ENCODE measurements at places on chromosomes 16 and 17. TPM values are rescaled to one million over a fixed set of nuclear protein-coding genes. Genes with fewer than 3 reads are reported as not detected.

The EIF3CL gene
- polyA plus RNA-seq = 1.5 TPM

The TEKT5 gene
- not detected for polyA plus RNA-seq

The FADS6 gene
- polyA plus RNA-seq = not detected

The ACAP1 gene
- polyA plus RNA-seq = 15.7 TPM

- H3K4me3 ChIP-seq = no peak overlapping the region
- no peaks in the 10 kb centered on the region for H3K4me1 ChIP-seq
- no peak overlapping the region for H3K27ac ChIP-seq
- peak; percentile 86 for DNase-seq
- H3K36me3 ChIP-seq = no peaks in the 10 kb centered on the region
Measured at GRCh38 chr17:65092262-65092661, 35.7 kb upstream of the GNA13 start.

DNA sequence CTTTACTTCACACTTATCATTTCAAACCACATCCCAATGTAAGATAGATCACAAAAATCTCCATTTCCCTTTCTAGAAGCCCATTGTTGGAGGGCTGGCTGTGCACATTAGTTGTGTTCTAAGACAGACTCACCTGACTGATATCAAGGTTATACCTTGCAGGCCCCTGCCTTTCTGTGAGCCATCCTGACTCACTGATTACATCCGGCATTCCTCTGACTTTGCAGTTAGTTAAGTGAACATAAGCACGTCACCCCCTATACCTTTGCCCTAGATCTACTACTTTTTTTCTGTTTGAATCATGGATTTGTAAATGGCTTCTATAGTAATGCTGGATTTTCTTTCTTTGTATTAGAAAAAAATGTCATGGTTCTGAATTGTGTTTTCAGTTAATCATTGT lies 78.3 kb downstream of the TANGO6 start:
- H3K27me3 ChIP-seq = no peaks in the 10 kb centered on the region
- H3K4me3 ChIP-seq = no peak overlapping the region
- H3K36me3 ChIP-seq = no peaks in the 10 kb centered on the region
- no peak for DNase-seq

DNA sequence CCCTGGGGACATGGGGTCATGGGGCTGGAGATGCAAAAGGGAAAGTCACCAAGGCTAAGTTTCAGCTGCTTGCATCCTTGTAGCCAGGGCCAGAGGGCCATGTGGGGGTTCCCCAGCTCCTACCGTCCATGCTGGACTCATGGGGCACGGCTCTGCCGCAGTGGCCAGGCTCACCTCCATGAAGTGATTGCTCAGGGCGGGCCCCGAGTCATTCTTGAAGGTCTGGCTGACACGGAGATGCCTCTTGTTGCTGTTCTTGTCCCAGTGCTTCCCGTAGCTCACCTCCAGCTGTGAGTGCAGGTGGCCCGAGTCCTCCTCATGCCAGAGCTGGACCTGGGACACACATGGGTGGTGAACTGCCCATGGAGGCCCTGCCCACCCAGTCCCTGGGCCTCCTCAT lies 114.5 kb downstream of the RMI2 start:
- no peak for DNase-seq
- no peak overlapping the region for H3K4me3 ChIP-seq
- H3K36me3 ChIP-seq = no peaks in the 10 kb centered on the region
- H3K27me3 ChIP-seq = no peaks in the 10 kb centered on the region
- no peaks in the 10 kb centered on the region for H3K4me1 ChIP-seq

- 0 out of 2 replicates have a peak, but pooled peaks cover 3% of the 10 kb centered on the region for H3K27me3 ChIP-seq
- peak; percentile 78 for DNase-seq
- no peak overlapping the region for H3K27ac ChIP-seq
- peak overlapping the region; percentile 73 for H3K4me3 ChIP-seq
Measured at GRCh38 chr17:49576088-49576916, 631 bp downstream of the NXPH3 start.

DNA sequence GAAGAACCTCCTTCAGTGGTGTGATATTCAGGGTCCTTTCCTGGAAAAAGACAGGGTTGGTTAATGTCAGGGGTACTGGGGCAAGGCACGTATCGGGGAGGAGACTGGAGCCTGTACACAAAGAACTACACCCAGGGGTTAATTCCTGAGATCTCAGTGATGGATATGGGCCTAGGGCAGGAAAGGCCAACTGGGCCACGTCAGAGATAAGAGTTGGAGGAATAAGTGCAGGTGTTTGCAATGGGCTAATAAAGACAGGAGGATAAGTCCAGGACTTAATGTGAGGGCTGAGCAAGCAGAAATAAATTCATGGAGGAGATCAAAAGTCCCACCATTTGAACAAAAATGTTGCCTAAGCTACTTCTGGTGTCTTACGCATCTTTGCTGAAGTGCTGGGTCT lies 10.4 kb upstream of the HERPUD1 start:
- H3K4me1 ChIP-seq = no peaks in the 10 kb centered on the region
- H3K4me3 ChIP-seq = no peak overlapping the region
- 0 out of 2 replicates have a peak, but pooled peaks cover 7% of the 10 kb centered on the region for H3K27me3 ChIP-seq
- no peaks in the 10 kb centered on the region for H3K36me3 ChIP-seq
- DNase-seq = no peak

GRCh38 chr17:63700528-63701455 lies 867 bp upstream of the LIMD2 start:
- H3K27me3 ChIP-seq = no peaks in the 10 kb centered on the region
- peak; percentile 79 for DNase-seq
- H3K4me1 ChIP-seq = 0 out of 2 replicates have a peak, but pooled peaks cover 4% of the 10 kb centered on the region
- H3K4me3 ChIP-seq = peak overlapping the region; percentile 62
- no peaks in the 10 kb centered on the region for H3K36me3 ChIP-seq

DNA sequence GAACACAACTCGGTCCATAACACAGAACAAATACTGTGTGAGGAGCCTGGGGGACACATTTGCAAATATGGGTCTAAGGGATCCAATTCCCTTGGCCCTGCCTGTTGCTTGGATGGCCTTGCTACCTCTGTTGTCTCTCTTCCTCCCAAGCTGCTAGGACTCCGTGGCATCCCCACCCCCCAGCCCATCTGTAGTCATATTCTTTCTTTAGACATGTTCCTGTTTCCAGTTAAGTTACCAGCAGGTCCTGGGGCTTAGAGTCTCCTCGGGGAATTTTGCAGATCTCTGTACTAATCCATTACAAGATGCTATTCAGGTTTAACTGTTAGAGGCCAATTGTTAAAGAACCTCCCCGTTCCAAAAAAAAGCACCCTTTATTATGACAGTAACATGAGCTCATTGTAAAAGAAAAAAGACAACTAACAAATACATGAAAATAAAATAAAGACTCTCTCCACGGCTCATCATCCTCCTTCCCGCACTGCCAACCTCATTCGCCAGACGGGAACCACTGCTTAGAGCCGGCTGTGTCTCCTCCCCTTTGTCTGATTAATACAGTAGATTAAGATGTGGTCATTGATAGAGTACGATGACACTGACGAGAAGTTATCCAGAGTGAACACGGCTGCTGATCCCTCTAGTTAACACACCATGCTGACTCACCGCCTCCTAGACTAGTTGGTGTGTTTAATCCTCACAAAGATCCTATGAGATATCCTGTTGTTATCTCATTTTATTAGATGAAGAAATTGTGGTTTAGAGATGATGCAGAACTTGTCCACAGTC lies 22.2 kb downstream of the HS3ST4 start:
- no peaks in the 10 kb centered on the region for H3K36me3 ChIP-seq
- H3K4me3 ChIP-seq = no peak overlapping the region
- DNase-seq = no peak
- no peaks in the 10 kb centered on the region for H3K27me3 ChIP-seq
- no peaks in the 10 kb centered on the region for H3K4me1 ChIP-seq

Data from GM23248 (cell line).